ENCODE measurements at places on chromosomes 11 and 22. TPM values are rescaled to one million over a fixed set of nuclear protein-coding genes. Genes with fewer than 3 reads are reported as not detected.

The TMEM138 gene
- total RNA-seq: 13.8 TPM

The DRICH1 gene
- not detected for total RNA-seq

- DNase-seq: peak; percentile 45
Observed at GRCh38 chr11:79265756-79266322, 175.0 kb downstream of the TENM4 start.

DNA sequence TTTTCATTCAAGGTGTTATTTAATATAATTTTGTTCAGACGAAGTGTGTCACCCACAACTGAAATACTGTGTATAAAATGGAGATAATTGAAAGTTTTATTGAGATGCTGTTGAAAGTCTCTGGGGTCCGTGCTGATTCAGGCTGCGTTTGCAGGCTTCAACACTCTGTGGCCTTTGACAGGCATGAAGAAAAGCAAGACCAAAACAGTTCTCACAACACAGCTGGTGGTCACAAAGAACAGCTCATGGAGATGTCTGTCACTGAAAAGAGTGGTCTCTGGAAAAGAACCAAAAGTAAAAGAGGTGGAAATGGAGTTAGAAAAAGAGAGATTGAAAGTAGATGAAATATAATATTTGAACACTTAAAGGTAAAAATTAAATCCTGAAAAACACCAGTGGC, 9.8 kb upstream of the MPPED2 start:
- DNase-seq: no peak

- peak; percentile 29 for DNase-seq
Observed at GRCh38 chr11:57637626-57638004, 12.1 kb downstream of the YPEL4 start.

All from cardiac muscle cell (in vitro differentiated cells and primary cell).